Testis (tissue), 5 donors: ENCODE measurements at places on chromosomes 3 and 15.

DNA sequence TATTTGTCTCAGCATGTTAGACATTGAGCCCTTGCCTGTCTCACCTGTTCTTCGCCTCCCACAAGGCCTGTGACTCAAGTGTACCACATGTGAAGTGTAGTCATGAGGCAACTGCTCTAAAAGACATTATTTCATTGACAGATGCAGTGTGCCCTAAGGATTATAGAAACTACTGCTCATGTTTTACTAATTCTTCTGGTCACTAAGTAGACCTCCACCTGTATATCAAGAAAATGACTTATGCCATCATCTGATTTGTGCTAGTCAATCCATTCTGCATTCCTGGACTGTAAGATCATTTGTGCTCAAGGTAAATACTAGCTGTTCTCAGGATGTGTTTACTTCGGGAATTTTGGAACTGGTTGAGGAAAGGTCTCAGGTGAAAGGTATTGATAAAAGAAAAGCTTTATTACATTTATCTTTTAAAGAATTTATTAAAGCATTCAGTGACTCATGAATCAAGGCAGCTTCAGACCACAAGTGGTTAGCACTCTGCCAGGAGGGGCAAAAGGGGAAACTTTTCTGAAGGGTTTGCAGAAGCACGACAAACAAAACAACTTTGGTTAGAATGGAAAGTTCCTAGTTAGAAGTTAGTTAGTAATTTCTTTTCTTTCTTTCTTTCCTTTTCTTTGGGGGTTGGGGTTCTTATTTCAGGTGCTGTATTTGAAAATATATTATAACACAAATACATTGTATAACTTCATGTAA is 465.3 kb upstream of the CBLB start:
- no peak for DNase-seq

- DNase-seq = no peak
Measured at GRCh38 chr3:11452312-11452711, 180.1 kb downstream of the ATG7 start.

GRCh38 chr3:187450431-187451190 is 82.4 kb downstream of the RTP4 start:
- DNase-seq = peak; percentile 59

GRCh38 chr3:152202976-152203626 is 65.6 kb upstream of the MBNL1 start:
- no peak for DNase-seq

GRCh38 chr3:159803459-159803858 is 185.2 kb upstream of the IL12A start:
- no peak for DNase-seq

- DNase-seq = no peak
Measured at GRCh38 chr3:165156757-165157420, 39.3 kb downstream of the SLITRK3 start.

DNA sequence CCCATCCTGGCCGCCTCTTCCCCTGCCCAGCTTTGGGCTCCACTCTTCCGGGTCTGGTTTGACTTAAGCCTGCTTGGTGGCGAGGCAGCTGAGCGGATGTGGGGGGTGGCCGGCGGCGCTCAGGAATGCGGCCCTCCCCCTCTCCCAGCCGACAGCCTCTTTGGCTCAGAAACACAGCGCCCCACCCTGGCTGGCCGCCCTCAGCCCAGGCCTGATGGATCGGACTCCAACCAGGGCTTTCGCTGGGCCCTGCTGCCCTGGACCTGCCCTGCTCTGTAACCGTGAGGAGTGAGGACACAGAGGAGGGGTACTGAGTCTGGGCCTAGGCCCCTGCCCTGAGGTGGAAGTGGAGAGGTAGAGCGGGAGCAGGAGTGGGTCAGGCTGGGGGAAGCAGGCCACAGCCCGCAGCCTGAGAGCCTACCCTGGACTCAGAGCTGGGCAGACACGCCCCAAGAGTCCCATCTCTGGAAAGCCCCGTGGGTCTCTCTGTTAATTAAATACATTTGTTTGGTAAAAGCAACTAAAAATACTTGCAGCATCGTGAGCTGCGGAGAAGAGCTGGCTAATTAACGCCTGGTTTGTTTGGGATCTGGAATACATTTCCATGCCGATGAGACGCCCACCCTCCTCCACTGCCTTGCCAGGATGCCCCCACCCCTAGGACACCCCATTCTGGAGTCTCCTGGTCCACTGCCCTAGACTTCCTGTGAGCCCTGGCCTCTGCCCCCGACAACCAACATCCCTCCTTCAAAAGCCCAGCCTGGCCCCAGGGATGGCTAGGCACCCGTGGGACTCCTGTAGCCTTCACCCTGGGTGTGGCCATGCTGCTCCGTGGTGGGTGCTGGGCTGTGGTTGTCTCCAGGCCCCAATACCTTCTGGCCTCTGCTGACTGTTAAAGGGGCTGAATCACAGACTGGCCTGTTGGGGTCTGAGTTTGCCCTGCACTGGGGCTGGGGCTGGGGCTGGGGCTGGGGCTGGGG is 19.6 kb downstream of the PLXNA1 start:
- peak; percentile 91 for DNase-seq

GRCh38 chr15:25738171-25738965 is 124.8 kb downstream of the ATP10A start:
- DNase-seq = no peak

DNA sequence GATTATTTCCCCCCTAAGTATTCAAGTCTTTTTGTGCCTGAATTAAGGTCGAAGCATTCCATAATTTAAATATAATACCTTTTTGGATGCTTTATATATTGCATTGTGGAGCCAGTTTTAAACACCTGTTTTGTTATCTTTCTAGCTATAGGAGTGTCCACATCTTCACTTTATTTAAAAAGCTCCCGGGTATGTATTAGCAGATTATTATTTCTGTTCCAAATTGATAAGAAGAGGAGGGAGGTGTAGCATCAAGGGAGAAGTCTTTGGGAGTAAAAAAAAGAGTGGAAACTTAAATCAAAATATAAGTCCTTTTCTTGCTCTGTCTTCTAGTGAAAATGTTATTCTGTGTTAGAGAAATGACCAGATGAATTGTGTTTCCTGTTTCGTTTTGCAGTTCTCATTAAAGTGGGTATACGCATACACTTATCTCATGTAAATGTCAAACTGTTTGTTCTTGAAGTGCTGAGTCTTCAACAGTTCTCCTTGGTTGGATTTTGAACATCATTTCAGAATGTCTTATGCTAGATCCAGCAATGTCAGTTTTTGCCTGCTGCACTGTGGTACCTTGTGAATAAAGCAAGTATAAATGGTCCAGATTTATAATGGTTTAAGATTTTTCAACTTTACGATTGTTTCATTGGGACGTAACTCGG is 105.8 kb downstream of the FNDC3B start:
- DNase-seq = no peak

DNA sequence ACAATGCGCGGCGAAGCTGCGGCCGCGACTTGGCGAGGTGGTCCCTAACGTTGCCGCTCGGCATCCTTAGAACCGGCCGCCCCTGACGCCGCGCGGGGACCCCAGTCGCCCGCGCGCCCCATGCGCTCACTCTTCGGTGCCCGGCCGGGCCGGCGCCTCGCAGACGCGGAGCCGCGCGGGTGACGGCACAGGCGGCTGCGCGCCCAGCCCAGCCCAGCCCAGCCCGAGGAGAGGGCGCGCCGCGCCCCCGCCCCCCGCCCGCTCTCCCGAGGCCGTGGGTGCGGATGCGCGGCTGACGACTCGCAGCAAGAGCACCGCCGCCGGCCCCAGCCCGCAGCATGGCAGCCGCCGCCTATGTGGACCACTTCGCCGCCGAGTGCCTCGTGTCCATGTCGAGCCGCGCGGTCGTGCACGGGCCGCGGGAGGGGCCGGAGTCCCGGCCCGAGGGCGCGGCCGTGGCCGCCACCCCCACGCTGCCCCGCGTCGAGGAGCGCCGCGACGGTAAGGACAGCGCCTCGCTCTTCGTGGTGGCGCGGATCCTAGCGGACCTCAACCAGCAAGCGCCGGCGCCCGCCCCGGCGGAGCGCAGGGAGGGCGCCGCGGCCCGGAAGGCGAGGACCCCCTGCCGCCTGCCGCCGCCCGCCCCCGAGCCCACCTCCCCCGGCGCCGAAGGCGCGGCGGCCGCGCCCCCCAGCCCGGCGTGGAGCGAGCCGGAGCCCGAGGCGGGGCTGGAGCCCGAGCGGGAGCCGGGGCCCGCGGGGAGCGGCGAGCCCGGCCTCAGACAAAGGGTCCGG is 437 bp downstream of the KLF13 start:
- peak; percentile 70 for DNase-seq

- no peak for DNase-seq
Measured at GRCh38 chr3:114741066-114741465, 406.0 kb downstream of the ZBTB20 start.

DNA sequence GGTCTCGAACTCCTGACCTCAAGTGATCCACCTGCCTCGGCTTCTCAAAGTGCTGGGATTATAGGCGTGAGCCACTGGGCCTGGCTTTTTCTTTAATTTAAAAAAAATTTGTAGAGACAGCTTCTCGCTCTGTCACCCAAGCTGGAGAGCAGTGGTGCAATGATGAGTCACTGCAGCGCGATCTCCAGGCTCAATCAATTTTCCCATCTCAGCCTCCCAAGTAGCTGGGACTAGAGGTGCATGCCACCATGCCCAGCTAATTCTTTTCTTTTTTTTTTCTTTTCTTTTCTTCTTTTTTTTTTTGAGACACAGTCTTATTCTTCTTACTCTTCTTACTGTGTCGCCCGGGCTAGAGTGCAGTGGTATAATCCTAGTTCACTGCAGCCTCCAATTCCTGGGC is 19.8 kb downstream of the TUBGCP4 start:
- no peak for DNase-seq

DNA sequence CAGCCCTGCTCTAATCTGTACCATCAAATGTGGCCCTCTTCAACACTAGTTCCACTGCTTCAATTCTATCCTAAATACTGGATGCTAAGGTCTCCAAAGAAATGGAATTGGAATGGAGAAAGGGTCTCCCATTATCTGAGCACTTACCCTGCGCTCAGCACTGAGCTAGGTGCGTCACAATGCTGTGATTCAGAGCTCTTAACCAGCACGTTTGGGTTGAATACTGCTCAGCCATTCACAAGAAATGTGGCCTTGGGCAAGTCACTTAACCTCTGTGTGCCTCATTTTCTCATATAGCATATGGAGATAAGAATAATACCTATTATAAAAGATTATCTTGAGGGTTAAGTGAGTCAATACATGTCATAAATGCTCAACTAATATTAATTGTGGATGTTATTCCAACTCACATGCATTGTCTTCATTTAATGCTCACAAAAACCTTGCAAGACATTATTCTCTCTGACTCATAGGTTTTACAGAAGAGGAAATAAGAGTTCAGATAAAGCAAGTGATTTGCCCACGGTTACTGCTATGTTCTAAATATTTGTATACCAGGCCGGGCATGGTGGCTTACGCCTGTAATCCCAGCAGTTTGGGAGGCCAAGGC is 27.4 kb upstream of the SRGAP3 start:
- DNase-seq = no peak

DNA sequence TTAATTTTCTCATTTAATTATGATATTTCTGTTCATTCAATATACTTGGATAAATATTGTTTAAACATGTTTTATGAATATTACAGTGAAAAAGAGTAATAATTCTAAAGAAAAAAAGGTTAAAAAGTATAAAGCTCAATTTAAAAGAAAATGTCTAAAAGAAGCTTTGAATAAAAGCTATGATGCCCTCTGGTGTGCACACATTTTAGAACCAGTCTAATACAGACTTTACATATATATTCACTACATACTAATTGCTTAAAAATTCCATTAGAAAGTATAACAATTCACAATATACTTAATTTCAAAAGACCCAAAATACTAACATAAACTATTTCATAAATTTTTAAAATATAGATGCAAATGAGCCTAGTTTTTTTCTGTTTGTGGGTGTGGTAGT is 909.1 kb upstream of the ROBO1 start:
- DNase-seq = no peak

DNA sequence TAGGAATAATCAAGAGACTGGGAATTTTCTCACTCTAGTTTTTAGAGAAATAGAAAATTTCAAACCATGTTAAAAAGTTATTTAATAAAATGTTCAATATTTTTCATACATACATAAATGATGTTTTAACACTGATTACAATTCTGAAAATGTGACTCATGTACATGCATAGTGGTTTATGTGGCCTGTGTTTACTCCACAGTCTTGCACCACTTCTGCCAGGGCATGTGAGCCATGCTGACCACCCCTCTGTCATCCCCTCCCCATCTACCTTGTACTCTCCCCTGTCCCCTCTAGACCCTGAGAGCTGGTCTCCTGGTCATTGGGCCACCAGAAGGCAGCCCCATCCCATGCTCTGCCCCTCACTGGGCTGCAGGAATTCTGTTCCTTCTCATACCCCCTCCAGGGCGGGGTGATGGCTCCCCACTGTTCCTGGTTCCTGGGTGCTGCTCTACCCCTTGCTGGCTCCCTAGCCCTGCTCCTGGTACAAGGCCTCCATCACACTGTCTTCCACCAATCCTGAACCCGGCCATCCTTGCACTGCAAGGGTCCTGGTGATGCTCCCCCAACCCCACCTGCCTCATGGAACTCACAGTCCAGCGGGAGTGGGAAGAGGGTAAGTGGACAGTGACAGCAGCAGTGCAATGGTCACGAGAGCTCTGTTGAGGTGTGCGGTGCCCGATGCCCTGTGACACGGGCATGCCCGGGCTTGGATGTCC is 24.2 kb upstream of the SLC41A3 start:
- DNase-seq = peak; percentile 5

- DNase-seq = no peak
Measured at GRCh38 chr3:184022323-184022722, 4.6 kb upstream of the ABCC5 start.

DNA sequence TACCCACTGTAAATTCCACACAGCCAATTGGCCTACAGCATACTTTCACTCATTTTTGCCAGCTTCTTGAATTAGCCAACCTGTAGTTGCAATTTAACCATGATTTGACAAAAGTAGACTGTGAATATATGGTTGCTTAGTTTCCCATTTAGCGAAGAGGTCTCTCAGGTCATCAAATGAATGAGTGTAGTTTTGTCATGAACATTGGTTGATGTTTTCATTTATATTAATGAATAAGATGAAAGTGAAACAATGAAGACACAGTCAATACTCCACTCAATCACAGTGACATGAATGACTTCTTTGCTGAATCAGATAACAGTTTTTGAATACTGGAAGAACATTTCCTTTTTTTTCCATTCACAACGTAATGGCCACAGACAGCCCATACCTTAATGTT is 15.3 kb upstream of the FAM3D start:
- DNase-seq = no peak

- no peak for DNase-seq
Measured at GRCh38 chr15:66489179-66489791, 8.3 kb downstream of the SNAPC5 start.

GRCh38 chr3:115806501-115806900 is 183.2 kb downstream of the GAP43 start:
- no peak for DNase-seq

DNA sequence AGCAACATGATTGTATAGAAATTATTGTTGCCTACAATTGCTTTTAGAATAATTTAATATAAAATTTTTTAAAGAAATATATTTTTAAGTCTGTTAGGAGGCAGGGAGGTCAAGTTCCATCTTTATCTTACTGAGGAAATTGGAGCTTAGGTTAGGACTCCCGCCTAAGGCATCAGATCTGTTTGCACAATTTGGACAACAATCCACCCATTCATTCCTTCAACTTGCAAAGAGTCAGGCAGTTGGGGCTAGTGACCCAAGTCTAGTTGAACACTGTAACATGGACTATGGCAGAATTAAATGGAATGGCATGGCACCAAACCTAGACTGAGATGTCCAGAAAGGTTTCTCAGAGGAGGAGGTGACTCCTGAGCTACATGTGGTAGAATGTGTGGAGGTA is 149.4 kb upstream of the SETMAR start:
- DNase-seq = no peak
